NCI-H2107 (cell line): ENCODE measurements at places on chromosomes 7 and 10.

DNA sequence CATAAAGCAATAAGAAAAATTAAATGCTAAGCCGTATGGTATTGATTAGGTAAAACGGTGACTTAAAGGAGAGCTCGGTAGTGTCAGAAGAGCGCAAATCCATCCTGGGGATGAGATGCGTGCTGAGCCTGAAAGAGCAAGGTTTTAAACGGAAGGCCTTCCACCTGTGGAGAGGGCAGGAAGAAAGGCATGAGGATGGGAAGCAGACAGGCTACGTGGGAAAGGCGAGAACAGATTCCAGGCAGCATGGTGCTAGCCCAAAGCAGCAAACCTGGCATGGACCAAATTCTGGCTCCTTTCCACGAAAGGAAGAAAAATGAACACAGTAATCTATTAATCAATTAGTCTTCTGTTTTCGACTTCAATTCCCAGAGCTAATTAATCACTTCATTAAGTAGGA lies 103.5 kb downstream of the HIPK2 start:
- no peak for DNase-seq

GRCh38 chr7:31192986-31193385 lies 140.9 kb downstream of the ADCYAP1R1 start:
- DNase-seq: peak; percentile 24

GRCh38 chr10:71379118-71379766 lies 17.5 kb upstream of the CDH23 start:
- no peak for DNase-seq

GRCh38 chr10:43683451-43684291 lies 35.0 kb upstream of the ZNF32 start:
- no peak for DNase-seq

GRCh38 chr10:126235091-126235978 lies 152.9 kb downstream of the ADAM12 start:
- DNase-seq: no peak
